T-helper 9 cell (primary cell): ENCODE measurements at places on chromosomes 11 and 22.

DNA sequence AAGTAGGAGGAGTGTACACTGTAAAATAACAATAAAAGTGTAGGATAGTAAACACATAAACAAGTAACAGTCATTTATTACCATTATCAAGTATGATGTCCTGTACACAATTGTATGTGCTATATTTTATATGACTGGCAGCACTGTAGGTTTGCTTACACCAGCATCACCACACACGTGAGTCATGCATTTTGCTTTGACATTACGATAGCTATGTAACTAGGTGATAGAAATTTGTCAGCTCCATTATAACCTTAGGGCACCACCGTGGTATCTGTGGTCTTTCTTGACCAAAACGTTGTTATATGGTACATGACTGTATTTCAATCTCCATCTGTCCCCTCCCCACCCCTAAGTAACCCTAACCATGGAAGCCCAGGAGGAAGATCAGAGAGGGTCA, 1.1 kb downstream of the DNAL4 start:
- DNase-seq = no peak

- DNase-seq = no peak
Observed at GRCh38 chr11:117745346-117745745, 51.7 kb downstream of the DSCAML1 start.

- no peak for DNase-seq
Observed at GRCh38 chr11:33887886-33888285, 4.0 kb downstream of the LMO2 start.

DNA sequence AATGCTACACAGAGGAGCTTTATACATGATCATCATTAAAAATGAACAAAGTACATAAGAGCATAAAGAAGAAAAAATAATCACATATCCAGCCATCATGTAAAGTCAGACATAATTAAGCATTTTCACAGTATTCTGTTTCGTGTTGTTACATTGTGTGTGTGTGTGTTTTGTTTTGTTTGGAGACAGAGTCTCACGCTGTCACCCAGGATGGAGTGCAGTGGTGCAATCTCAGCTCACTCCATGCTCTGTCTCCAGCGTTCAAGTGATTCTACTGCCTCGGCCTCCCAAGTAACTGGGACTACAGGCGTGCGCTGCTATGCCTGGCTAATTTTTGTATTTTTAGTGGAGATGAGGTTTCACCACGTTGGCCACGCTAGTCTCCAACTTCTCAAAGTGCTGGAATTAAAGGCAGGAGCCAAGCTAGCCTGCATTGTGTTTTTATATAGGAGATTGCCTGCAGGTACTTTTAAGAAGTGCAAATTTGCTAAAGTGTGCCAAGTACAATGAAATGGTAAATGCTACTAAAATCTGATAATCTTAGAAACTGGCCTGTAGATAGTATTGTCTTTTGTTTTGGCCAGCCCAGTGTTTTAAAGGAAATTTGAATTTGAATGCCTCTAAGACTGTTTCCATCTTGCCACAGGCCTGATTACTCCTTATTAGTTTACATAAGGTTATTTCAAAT, 7.8 kb downstream of the CTSC start:
- DNase-seq = no peak

- no peak for DNase-seq
Observed at GRCh38 chr11:2904153-2905052, 18.8 kb upstream of the CDKN1C start.

DNA sequence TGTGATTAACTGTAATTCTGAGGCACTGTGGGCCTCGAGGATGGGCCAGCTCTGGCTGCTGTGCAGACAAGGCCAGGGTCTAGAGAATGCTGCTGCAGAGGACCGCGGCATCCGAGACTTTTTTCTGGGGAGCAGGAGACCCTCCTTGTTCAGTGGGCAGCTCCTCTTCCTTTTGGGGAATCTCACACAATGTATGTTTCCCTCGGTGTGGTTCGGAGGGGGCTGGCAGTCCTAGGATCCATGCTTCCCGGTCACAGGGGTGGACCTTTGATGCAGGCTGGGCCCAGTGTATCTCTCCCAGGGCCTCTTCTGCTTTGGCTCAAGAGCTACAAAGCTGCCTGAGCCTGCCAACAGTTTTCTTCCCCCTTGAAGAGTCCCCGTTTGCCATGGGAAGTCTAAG, 31.5 kb downstream of the MYEOV start:
- no peak for DNase-seq

GRCh38 chr11:132942611-132943356, 589.5 kb downstream of the OPCML start:
- no peak for DNase-seq

DNA sequence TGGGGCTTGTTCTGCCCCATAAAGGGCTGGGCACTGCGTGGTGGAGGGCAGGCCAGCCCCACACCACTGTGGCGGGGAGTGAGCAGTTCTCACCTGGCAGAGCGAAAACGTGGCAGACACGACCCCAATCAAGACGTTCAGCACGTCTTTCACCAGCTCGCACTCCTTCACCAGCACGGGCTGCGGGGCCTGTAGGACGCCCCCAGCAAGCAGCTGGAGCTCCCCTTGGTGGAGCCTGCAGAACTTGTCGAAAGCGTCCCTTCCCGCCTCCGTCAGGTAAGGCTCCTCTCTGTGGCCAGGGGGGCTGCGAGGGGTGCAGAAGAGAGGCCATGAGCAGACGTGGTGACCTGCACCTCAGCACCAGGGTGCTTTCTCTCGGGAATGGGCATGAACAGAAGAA, 11.6 kb downstream of the TUBGCP6 start:
- DNase-seq = no peak

GRCh38 chr11:58133309-58134076, 8.2 kb upstream of the OR9I1 start:
- DNase-seq = no peak

DNA sequence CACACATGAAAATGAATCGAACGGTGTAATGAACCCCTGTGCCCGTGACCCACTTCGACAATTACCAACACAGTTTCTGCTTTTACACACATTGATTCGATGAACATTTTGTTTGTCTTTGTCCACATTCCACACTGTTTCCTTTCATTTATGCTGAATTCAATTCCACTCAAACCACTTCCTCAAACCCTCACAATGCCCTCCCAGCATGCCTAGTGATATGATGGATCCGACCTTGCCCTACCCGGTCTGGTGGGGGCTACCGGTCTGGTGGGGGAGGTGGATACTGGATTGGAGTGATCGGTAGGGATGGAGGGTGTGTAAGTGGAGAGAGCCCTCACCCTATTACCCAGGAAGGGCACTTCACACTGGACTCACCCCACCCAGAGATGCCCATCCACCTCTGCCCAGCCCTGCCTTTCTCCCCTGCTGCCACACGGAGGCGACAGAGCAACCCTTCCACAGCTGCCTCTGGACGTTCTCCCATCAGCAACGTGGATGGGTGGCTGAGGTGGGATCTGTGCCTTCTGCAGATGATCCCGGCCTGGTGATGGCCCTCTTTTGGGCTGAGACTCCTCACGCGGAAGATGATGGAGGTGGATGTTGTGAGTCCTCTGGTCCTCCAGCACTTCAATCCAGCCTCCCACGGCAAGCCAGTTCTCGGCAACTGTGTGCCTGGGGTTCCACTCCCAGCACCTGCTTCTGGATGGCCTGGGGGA, 33.0 kb upstream of the P2RY2 start:
- DNase-seq = peak; percentile 19

GRCh38 chr11:104876324-104876723, 21.9 kb downstream of the CASP12 start:
- DNase-seq = no peak

DNA sequence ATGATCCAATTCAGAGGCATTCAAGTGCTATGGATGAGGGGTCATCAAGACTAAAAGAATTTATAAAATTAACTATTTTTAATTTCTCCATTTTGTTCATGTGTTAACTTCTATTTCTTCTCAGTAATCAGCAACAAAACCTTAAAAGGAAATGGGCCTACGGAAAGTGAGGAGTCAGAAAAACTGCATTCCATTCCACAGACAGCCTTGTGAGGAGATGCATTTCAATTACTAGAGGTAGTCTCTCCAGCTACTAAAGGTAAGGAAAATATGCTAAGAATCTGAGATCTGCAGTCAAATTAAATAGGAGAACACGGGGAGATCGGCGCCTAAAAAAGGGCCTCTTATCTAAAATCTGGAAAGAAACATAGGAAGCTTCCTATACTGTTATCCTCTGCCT, 661.7 kb downstream of the DLG2 start:
- no peak for DNase-seq

- DNase-seq = no peak
Observed at GRCh38 chr11:110759972-110760381, 47.7 kb upstream of the ARHGAP20 start.

GRCh38 chr11:95832763-95833162, 42.5 kb downstream of the CEP57 start:
- DNase-seq = no peak

DNA sequence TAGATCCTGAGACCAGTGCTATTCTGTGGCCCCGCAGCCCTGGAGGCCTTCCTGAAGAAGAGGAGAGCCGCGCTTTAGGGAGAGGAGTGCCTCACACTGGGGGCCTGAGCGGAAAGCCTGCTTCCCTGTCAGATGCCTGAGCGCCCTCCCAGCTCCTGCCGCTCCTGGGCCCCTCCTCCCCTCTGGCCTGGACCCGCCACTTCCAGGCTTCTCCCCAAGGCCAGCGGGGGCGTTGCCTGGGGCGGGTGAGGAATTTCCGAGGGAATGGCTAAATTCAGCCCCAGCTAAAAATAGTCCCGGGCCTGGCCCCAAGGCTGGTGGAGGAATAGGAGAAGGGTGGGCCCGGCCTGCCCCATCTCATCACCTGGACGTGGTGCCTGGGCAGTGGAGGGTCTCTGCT, 15.4 kb downstream of the ARHGEF17 start:
- DNase-seq = no peak

DNA sequence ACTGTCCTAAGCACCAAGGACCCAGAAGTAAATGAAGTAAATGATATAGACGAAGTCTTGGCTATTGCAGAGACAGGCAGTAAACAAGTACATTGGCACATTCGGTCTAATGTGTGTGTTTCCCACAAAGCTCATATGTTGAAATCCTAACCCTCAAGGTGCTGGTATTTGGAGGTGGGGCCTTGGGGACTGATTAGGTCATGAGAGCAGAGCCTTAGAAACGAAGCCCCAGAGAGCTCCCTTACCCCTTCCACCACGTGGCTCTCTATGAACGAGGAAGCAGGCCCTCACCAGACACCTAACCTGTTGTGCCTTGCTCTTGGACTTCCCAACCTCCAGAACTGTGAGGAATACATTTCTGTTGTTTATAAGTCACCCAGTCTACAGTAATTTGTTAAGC, 14.9 kb downstream of the CLMP start:
- no peak for DNase-seq

DNA sequence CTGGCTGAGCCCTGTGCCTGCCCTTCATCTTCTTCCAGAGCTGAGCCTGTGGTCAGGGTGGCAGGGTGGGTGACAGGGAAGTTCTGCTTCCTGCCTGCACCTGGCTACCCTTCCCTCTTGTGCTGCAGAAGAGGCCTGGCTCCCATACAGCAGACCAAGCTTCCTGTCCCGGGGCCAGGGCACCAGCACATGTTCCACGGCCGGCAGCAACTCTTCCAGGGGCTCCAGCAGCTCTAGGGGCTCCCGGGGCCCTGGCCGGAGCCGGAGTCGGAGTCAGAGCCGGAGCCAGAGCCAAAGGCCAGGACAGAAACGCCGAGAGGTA, 15.0 kb downstream of the ROBO3 start:
- DNase-seq = no peak

DNA sequence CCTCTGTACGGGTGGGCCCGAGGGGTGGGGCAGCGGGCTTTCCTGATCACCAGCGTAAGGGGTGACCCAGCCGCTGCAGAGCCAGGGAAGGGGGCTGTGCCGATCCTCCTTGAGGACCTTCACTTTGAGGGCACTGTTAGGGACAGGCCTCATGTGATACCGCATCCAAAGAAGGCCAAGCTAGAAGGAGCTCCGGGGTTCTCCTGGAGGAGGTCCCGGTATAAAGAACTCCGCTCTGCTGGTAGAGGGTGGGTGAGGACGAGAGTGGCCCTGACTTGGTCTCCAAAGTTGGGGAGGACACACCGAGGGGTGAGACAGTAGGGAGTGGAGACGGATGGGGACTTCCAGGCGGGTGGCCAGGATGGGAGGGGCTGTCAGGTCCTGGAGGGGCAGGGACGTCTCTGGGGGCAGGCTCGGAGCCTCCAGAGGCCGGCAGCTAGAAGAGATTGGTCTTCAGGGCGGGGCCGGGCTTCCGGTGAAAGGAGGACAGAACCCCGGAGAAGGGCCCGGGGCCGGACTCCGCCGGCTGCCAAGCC, 4.6 kb downstream of the PHOX2A start:
- DNase-seq = no peak

DNA sequence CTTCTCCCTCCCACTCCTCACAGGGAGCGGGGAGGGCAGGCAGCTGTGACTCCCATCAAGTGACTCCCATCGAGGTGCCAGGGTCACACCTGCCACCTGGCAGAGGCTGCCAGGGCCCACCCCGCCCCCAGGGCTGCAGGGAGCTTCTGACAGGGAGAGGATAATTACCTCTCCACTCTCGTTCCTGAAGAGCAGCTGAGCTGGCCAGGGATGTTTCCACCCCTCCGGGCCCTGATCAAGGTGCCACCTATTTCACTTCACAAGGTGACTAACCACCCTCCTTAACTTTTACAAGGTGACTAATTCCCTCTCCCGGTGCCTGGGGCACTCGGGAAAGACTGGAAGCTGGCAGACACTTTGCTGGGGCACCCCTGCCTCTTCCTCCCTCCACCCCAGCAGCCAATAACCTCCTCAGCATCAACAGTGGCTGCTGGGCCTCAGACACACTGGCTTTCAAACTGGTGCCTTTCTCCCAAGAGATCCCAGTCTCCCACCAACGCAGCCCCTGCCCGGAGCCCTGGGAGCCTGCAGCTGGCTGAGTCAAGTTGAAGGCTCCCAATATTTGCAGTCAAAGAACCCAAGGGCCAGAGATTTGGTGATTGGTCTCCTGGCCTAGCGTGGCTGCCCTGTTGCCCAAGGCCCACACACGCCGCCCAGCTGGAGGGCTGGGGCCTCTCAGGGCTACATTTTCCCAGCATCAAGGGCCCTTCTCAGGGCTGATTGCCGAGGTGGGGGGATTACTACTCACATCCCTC, 22.0 kb upstream of the MYRF start:
- no peak for DNase-seq
